ENCODE measurements at places on chromosomes 7 and 10.
A peak's percentile ranks its signal among the peaks of the same experiment; 100 is the strongest.

GRCh38 chr7:94311515-94311914, 83.2 kb upstream of the COL1A2 start:
- DNase-seq = no peak

- peak; percentile 41 for DNase-seq
These were observed 30.2 kb upstream of the ANKRD2 start for GRCh38 chr10:97542169-97543024.

DNA sequence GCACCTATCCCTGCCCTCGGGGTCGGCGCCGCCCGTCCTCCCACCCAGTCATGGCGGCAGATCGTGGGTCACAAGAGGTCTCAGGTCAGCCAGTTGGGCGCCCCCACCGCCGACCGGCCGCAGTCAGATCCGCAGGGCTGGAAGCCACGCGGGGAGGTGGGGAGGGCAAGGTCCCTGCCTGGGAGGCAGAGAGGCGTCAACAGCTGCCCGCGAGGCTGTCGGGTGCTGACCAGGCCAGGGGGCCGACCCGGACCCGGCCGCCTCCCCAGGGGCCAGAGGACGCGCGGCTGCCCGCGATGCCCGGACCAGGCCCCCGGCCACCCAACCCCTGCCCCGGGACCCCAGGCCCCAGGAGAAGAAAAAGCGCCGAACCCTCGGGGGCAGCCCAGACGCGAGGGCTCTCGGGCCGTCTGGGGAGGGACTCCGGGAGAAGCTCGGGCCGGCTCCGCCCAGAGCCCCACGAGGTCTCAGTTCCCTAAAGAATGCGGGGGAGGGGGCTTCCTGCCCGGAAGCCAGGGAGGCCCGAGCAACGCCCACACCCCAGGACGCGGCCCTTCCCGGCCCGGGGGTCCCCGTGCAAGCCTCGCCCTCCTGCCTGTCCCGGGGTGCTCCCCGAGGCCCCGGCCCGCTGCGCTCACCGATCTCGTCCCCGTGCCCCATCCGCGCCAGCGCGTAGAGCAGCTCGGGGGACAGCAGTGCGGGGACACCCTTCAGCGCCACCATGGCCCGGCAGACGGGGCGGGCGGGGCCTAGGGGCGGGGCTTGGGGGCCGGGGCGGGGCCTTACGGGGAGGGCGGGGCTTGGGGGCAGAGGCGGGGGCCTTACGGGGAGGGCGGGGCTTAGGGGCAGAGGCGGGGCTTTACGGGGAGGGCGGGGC, at the start of gene FUOM:
FUOM (minus strand) TSS at position 735 of the 877 bp plus-strand sequence; CDS start at position 723, 12 bp downstream.
- DNase-seq = peak; percentile 77

DNA sequence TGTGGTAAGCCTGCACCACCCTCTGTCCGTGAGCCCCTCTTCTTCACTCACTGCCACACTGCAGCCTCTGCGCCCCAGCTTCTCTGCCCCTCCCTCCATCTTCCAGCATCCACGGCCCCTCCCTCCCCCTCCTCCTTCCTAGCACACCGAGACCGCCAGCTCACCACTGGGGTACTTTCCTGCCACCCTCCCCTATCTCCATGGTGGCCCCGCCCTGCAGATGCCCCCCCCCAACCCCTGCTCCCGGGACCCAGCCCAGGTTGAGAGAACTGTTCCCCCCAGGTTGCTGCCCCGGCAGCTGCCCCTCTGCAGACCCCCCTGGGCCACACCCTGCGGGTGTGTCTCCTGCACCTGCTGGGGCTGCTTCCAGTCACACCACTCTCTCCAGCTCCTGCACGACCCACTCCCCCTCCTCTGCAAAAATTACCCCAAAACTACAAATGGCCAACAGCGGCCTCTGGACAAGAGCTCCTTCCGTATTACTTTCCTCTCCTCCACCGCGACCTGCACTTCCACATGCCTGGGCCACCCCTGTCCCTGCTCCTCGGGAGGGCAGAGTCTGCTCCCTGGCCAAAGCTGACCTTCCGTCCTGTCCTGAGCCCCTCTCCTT, 209.2 kb upstream of the PPP2R2D start:
- no peak for DNase-seq

- DNase-seq = no peak
These were observed 45.1 kb downstream of the ST8SIA6 start for GRCh38 chr10:17409170-17409733.

GRCh38 chr10:35696392-35697287, 54.5 kb upstream of the FZD8 start:
- no peak for DNase-seq

- DNase-seq = no peak
These were observed 286.9 kb downstream of the KCNMA1 start for GRCh38 chr10:77350711-77351119.

DNA sequence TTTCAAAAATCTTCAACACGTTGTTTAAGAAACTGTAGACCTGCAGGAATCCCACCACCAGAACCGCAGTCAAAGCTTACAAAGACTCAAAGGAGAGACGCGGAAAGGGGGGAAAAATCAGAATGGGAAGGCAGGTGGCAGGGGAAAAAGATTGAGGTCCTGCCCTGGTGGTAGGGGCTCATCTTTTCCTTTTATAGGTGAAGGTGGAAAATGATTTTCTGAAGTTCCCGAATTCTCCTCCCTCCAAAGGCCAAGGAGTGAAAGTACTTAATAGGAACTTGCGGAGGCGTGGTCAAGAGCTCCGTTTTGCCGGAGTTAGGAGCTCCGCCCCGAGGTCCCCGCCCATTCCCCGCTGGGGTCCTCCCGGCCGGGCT, 724 bp downstream of the BBIP1 start:
- DNase-seq = peak; percentile 87

DNA sequence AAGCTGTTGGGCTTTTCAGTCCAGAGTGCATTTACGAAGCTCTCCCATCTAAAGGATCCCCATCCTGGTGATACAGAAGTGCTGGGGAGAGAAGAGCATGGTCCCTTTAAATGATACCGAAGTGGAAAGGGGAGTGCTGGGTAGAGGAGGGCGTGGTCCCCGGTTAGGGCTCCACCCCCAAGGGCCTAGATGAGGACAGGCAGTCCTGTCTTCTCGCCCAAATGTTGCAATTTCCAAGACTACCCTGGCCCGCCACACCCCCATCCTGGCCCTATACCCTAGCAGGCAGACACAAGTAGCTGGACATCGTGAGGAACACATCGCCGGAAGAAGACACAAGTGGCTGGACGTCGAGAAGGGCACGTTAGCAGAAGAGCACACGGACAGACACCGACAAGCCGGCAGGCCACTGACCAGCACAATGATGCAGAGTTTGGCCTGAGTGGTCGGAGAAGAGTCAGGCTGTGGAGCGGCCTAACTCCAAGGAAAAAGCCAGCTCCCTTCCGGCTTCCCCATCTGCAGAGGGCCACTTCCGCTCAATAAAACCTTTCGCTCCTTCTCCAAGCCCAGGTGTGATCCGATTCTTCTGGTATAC, 439.5 kb upstream of the NRP1 start:
- DNase-seq = no peak

DNA sequence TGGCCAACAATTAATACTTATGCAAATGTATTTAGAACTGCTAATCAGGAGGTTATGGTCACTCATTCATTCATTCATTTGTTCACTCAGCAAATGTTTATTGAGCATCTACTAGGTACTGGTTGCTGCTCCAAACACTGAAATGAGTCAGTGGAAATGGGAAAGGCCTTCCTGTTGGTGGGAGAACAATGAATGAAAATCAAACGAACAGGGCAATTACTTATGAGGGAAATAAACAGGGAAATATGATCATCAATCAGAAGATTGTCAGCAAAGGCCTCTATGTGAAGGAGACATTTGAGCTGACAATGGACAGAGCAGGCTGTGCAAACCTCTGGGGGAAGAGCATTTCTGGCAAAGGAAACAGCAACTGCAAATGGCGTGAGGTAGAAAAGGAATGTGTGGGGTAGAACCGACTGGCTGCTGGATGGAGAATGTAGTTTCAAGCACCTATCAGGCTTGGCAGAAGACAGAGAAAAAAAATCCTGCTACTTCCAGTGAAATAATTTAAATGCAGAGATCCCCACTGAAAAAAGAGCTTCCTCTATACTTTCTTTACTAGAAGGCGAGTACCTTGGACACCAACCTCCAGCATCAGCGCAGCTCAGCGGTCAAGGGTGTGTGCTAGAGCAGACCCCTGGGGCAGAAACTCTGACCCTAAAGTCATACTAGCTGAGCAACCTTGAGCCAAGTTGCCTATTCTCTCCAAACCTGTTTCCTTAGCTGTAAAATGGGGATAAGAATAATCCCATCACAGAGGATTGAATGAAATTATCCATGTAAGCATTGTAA, 108.8 kb upstream of the EEPD1 start:
- DNase-seq = no peak

DNA sequence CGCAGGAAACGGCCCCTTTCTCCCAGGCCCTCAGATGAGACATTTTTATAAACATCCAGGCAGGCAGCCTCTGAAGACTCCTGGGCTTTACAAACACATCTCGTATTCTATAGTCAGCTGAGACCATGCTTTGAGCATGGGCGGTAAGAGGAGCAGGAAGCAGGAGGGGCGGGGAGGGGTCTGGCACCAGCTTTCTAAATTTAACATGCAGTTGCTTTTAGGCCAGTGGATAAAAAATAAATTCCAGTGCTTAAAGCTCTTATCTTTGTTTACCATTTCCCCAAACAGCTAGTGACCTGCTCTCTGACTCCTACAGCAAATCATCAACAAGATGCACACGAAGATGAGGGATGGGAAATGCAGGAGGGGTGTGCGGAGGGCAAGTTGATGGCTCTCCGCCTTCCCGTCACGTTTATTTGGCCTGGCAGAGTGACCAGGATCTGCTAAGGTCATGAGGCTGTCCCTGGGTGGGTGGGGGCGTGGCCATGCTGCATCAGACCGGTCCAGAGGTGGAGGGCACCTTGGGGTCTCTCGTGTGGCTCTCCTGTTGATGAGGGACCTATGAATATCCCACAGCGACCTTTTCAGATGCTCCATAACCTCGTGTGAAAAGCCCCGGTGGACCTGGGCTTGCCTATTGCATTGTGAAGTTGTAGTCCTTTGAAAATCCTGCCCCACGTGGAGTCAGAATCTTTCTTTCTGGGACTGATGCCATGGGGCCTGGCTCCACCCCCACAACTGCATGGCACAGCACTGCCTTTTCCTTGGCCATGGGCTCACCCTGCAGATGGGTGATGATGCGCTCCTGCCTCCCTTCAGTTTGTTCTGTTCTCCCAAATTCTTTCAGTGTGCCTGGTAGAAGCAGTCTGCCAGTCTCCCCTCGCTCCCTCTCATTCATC, 67.5 kb downstream of the PARP12 start:
- DNase-seq = no peak

GRCh38 chr7:150566572-150566971, 618 bp upstream of the GIMAP4 start:
- DNase-seq = no peak

GRCh38 chr10:121436630-121437341, 161.5 kb downstream of the FGFR2 start:
- DNase-seq = no peak

GRCh38 chr10:43195557-43195956, 57.3 kb downstream of the CSGALNACT2 start:
- no peak for DNase-seq

- no peak for DNase-seq
These were observed 85.3 kb downstream of the CNTNAP2 start for GRCh38 chr7:146201945-146202344.

DNA sequence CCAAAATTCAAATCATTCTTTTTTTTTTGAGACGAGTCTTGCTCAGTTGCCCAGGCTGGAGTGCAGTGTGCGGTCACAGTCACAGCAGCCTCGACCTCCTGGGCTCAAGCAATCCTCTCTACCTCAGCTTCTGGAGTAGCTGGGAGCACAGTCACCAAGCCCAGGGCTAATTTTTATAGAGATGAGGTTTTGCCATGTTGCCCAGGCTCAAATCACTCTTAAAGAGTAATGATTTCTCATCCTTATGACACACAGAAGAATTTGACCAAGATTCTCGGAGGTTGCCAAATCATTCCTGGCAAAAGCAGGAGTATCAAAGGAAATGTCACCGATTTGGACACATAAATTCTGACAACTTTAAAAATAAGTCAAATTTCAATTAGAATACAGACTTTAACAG, 39.1 kb downstream of the SIRT1 start:
- DNase-seq = no peak

- no peak for DNase-seq
These were observed 164.0 kb downstream of the FANK1 start for GRCh38 chr10:126060261-126060931.

- DNase-seq = no peak
These were observed 282.6 kb upstream of the CACNA2D1 start for GRCh38 chr7:82726038-82726800.

DNA sequence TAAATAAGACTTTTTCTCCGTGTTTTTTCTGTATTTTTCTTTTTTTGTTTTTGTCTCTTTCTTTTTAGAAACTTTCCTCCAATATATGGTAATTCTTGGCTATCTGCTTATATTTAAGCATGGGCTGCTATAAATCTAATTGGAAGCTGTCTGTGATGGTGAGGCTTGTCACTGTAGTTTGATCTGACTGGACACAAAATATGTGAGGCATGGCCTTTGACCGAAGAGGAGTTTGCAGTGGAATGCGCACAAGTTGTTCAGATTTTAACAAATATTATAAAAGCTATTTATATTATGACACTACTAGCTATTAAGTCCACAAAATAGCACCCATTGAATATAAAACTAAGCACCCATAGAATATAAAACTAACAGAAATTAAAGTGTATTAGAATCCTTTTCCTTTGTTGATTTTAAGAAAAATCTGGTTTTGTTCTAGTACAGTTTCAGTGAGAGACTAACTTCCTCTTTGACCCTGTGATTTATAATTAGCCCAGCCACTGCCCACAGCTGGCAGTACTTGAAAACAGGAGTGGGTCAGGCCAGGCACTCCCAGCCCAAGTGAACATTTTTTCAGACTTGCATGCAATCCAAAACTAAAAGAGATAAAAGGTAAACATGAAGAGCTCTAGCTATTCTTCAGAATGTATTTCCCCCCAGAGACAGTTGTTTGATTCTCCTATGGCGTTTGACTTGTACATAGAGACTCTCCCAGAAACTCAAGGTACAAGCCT, 69.9 kb upstream of the FGL2 start:
- no peak for DNase-seq

DNA sequence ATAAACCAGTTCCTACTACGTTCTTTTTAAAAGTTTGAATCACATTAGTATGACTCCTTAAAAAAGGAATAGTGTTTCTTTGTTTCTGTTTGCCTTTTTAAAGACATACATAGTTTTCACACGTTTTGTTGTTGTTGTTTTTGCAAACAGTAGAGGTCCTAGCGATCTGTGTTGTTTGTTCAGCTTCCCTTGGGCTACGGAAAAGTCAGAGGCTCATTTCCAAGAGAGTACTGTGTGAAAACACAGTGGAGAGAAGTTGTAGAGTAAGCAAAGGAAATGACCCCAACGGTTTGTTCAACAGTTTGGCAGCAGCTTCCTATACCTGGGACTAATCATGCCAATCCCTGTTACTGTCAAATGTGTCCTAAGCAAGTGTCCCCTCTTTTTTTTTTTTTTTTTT, 87.1 kb upstream of the STEAP1 start:
- no peak for DNase-seq

GRCh38 chr10:103064956-103065355, 128.1 kb downstream of the NT5C2 start:
- no peak for DNase-seq

- DNase-seq = no peak
These were observed 20.4 kb upstream of the HIPK2 start for GRCh38 chr7:139798221-139798620.

DNA sequence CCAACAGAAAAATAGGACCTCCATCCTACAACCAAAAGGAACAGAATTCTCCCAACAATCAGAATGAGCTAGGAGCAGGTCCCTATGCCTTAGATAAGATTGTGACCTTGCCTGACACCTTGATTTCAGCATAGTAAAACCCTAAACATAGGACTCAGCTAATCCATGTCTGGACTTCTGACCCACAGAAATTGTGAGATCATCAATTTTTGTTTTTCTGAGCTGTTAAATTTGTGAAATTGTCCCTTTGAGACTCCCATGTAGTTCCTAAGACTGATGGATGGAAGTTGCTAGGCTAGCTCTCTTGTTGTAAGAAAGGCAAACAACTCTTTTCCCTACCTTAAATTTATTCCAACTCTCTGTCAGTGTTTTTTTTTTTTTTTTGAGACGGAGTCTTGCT, 244.2 kb downstream of the EXOC4 start:
- DNase-seq = no peak
